ENCODE measurements at places on chromosomes 16 and 17.

- peak; percentile 74 for DNase-seq
Observed at GRCh38 chr17:28500712-28501379, 5.3 kb upstream of the FOXN1 start.

DNA sequence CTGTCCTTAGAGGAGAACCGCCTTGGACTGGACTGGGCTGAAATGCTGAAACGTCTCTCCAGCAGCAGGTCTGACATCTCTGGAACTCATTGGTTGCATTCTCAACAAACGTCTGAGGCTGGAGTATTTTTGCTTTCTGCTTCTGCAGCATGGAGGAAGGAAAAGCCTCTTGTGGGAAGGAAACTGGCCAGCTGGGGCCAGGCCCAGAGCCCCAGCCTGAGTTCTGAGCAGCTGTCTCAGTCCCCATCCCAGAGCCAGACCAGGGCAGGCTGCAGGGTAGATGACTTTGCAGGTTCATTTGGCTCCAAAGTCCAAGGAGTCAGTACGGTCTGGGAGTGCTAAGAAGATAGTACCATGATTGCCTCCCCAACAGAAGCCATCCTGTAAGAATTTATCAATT is 18.3 kb downstream of the TEKT3 start:
- DNase-seq, result no peak

DNA sequence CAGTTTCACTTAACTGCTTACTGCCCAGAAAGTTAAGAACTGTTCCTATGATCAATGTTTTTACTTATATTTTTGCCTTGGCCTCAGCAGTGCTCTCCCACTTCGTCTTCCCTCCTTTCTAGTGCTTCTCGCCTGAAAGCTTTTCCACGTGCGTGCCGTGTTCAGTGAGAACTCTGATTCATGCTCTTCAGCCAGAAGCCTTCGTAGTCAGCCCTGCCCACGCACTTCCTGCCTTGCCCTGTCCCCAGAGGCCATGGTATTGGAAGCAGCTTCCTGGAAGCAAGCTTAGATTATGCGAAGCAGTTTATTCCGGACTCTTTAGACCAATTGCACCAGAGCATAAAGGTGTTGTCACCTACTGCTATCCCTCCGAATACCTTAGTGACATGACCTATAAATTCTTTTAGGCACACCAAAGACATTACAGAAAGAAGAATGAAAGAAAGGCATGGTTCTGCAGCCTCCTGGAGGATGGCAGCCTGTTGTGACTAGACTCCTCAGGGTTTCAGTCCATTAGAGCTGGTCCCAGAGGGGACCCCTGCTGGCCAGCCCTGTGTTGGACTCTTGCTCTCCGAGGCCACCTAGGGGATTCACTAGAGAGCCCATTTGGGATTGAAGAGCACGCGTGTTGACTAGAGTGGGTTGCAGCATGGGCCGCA is 105.2 kb downstream of the RPTOR start:
- DNase-seq, result no peak

- DNase-seq, result no peak
Observed at GRCh38 chr17:82920715-82921114, 80.9 kb upstream of the ZNF750 start.

GRCh38 chr17:67027031-67027628 is 17.2 kb upstream of the CACNG1 start:
- no peak for DNase-seq

GRCh38 chr17:64500862-64501765 is 4.3 kb upstream of the POLG2 start:
- DNase-seq, result no peak

GRCh38 chr17:64005734-64006167 is 7.6 kb downstream of the PRR29 start:
- no peak for DNase-seq

- no peak for DNase-seq
Observed at GRCh38 chr17:56638591-56639051, 45.1 kb downstream of the NOG start.

- no peak for DNase-seq
Observed at GRCh38 chr17:82548681-82549303, 29.3 kb downstream of the FOXK2 start.

GRCh38 chr16:76265434-76266045 is 11.7 kb upstream of the CNTNAP4 start:
- no peak for DNase-seq

DNA sequence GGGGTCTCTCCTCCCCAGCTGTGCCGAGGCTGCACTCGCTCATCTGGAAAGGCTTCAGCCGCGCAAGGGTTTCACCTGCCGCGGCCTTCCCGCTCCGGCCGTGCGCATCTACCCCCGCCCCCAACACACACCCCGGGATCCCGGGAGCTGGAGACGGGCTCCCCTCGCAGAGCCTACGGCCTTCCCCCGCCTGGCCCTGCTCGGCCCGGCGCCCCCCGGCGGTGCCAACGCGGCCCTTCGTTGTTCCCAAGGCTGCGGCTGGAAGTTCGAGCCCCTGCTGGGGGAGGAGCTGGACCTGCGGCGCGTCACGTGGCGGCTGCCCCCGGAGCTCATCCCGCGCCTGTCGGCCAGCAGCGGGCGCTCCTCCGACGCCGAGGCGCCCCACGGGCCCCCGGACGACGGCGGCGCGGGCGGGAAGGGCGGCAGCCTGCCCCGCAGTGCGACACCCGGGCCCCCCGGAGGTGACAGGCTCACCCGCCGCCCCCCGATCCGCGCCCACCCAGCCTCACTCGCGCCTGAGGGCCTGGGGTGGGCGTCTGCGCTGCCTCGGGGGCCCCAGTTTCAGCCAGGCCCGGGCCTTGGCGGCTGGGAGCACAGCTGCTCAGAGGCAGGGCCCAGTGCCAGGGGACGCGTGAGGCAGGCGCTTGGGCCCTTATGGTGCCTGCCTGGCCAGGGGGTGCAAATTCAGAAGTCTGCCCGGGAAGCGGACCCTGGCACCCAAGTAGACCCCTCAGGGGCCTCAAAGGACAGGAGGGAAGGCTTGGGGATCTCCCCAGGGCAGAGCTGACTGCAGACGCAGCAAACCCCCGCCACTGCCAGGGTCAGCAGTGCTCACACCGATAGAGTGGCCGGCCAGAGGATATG is 11.2 kb downstream of the GALK1 start:
- peak; percentile 89 for DNase-seq

DNA sequence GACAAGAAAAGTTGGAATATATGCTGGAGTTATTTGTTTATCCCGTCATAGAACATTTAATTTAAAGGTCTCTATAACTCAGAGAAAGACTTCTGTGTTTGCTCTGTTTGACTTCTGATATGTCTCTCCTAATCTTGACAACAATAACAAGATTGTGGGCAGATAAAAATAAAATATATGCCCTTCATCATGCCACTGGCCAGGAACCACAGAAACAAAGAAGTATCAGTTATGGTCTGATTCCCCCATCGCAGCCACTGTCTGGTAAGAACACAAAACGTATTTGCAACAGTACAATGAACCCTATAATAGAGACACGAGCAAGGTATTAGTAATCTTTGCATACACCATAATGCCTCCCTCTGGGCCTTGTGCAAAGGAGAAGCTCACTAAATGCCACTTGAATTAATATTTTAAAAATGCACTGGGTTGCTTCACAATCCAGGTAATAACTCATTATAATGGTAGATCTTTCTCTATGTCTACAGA is 1498.3 kb downstream of the CDH11 start:
- no peak for DNase-seq

GRCh38 chr16:4745274-4745569 is 10.9 kb downstream of the DNAAF8 start:
- DNase-seq, result no peak

GRCh38 chr16:83887564-83887963 is 11.4 kb upstream of the MLYCD start:
- DNase-seq, result no peak

DNA sequence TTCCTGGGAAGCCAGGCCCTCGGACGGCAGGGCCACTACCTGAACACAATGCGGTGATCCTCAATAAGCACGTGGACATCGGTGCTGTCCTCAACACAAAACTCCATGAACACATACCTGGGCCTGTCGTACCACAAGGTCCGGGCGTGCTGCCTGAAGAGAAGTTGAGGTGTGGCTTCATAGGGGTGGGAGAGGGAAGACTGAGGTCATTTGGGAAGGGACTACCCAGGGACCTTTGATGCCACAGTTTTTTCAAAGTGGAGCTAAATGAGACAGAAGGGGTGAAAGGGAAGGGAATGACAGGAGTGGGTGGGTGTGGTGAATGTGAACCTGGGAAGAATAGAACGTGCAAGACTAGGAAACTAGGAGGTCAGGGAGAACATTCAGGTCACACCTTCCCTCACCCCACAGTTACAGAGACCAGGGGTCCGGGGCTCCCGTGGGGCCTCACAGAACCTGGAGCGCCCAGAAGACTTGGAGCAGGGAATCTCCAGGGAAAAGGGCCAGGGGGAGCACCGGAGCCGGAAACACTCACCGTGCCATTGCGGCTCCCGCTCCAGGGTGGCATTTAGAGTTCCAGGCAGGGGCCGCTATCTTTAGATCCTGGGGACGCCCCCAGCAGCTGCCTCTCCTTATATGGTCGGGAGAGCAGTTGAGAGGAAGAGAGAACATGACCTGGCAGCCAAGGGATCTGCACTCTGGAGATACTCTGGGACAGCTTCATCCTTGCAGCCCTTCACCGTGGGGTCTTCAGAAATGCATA is at the start of gene PTGES3L:
PTGES3L (minus strand) TSS at position 570 of the 763 bp plus-strand sequence; CDS start at position 543, 27 bp downstream.
- DNase-seq, result peak; percentile 45

GRCh38 chr17:62692721-62693431 is 65.4 kb downstream of the MRC2 start:
- no peak for DNase-seq

- peak; percentile 69 for DNase-seq
Observed at GRCh38 chr17:62653002-62653825, 25.7 kb downstream of the MRC2 start.

GRCh38 chr16:5944971-5945370 is 847.4 kb upstream of the EEF2KMT start:
- no peak for DNase-seq

GRCh38 chr17:45983614-45984310 is 15.3 kb upstream of the STH start:
- DNase-seq, result no peak

GRCh38 chr17:22203208-22203715 is 510.9 kb downstream of the KCNJ18 start:
- peak; percentile 7 for DNase-seq

DNA sequence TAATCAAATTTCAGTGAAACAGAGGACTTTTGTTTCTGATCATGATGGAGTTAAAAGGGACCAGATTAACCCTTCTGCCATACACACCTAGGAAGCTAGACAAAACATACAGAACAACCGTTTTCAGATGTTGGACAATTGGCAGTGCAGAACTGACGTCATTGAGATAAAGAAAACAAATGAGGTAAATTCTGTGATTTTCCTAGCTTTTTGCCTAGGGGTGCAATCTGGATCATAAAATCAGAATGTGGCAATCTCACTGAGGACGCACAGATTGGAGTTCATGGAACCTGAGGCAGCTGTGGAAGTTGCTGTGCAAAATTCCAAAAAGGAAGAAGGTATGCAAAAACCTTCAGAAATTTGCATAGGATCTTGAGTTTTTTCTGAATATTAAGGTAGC is 15.0 kb upstream of the USP32 start:
- no peak for DNase-seq

DNA sequence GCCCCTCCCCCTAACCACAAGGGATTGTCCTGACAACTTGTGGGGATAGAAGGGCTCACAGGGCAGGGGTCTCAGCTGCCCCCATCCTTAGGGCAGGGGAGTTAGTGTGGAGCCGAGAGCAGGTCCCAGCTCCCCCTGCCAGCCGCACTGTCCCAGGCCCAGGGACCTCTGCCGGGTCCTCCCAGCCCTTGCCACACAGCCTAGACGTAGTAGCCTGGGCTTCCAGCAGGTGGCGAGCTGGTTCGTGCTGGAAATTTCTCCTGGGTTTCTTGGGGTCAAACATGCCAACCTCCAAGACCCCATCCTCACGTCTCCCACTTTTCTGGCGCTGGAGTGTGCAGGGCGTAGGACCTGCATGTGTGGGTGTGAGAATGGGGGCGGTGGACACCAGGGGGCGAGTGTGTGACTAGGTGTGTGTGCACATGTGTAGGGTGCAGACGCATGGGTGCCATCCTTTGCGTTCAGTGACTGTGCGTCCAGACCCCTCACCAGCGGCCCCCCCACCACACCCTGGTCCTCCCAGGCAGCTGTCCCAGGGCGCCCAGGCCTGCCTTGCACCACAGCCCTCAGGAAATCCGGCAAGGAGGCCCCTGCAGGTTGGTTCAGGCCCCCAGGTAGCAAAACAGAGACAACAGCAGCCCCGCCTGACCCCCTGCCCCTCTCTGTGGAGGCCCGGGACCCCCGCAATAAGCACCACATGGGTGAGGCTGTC is 29.5 kb downstream of the SBK1 start:
- peak; percentile 55 for DNase-seq

DNA sequence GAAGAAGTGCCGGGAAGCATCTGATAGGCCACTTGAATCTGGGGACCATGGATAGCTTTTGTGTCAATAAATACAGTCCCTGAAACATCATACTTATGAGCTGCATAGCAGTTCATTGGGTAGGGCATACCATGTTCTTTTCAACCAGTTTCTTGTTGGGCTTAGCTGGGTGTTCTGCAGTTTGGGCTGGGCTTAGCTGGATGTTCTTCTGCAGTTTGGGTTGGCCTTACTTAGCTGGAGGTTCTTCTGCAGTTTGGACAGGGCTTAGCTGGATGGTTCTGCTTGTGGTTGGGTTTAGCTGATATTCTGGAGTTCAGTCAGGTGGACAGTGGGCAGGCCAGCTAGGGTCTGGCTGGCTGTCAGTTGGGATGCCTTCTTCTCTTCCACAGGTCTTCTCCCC is 52.1 kb downstream of the LCMT1 start:
- no peak for DNase-seq

- no peak for DNase-seq
Observed at GRCh38 chr16:52165961-52166360, 381.0 kb downstream of the TOX3 start.

DNA sequence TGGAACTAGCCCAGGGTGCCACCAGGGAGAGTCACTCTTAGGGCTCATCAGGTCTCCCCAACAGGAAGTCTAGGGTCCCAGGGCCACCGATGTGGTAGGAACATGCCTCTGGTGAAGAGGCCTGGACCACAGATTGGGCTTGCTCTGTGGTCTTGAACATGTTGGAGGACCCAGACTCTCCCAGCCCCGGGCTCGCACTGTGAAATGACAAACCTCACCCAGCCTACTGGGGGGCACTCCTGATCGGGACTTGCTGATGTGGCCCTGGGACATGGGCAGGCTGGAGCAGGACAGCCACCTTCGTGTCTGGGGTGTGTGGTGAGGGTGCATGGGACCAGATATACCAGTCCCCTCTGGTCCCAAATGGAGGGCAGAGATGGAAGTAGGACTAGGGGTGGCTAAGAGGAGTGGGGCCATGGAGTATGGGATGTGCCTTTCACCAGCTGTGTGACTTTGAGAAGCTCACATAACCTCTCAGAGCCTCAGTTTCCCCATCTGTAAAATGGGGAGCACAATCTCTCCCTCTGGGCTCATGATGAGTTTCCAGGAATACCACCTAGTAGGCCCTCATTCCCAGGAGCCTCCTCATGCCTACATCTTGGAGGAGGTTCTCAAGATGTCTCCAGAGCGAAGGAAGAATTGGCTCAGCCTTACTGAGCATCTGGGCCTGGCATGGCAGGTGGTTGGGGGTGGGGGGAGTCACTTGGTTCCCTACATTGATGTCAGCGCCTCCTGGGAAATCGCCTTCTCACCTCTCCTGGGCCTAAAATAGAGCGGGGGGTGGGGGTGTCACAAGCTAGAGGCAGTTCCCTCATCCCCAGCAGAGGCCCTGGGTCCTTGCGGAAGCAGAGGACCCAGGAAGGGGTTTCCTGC is 1.5 kb upstream of the ADAM11 start:
- no peak for DNase-seq

Data from GM12892 (cell line).